NCI-H774 (cell line): ENCODE measurements at places on chromosomes 4 and X.

DNA sequence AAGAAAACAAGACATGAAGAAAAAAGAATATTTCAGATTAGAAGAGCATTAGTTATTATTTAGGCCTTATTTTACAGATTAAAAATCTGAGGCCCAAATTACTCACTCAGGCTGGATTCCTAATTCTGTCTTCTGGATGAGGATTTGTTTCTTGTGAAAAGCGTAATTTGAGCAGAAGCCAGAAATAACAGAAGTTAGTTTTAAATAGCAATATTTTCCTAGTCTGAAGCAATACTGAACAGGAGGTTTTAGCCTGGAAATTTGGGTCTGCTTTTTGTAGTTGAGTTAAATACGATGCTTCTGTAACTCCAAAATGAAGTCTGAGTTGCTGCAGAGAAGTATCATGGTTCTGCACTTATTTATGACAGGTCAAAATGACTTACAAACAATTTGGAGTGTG lies 124.9 kb downstream of the RTL3 start:
- DNase-seq = no peak

- DNase-seq = no peak
These were observed 77.3 kb upstream of the FGF13 start for GRCh38 chrX:138788771-138789170.

DNA sequence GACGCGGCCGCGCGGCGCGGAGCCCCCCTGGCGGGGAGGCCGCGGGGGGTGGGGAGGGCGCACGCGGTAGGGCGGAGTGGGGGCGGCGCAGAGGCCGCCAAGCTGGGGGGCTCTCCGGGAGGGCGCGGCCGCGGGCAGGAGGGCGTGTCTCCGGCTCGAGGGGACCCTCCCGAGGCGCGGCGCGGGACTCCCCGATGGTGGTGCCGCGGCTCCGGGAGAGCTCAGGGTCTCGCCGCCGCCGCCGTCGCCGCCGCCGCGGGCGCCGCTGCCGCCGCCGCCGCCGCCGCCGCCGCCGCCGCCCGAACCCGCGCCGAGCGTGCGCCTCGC lies 165 bp upstream of the PTCHD1 start:
- no peak for DNase-seq

DNA sequence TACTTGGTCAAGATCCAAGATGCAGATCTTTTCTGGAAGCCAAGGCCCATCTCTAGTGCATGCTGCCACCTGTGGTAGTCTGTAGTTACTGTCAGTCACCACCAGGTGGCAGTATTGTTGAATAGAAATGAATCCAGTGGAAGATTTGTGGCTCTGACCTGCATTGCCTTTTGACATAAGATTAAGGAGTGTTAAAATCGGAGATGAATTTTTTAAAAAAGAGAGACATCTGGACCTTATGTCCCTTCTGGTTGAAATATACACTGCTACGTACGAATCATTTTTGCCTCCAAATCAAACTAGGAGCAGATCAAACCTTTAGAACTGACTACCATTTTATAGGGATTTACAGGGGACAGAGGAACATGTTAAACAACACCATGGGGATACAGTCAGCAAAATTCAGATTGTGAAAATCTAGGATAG lies 46.9 kb upstream of the RHOH start:
- DNase-seq = peak; percentile 39

DNA sequence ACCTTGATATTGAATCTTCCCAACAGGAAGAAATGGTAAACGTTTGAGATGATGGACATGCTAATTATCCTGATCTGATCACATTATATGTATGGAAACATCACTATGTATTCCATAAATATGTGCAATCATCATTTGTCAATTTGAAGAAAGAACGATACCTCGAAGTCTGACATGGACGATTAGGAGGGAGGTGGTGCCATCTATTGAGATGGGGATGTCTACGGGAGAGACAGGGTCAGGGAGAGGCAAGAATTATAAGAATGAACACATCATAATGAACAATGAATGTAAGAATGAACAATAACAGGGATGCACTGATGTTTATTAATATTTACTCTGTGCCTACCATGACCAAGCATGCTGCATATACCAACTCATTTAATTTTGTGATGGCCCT lies 93.7 kb upstream of the SOD3 start:
- DNase-seq = no peak

DNA sequence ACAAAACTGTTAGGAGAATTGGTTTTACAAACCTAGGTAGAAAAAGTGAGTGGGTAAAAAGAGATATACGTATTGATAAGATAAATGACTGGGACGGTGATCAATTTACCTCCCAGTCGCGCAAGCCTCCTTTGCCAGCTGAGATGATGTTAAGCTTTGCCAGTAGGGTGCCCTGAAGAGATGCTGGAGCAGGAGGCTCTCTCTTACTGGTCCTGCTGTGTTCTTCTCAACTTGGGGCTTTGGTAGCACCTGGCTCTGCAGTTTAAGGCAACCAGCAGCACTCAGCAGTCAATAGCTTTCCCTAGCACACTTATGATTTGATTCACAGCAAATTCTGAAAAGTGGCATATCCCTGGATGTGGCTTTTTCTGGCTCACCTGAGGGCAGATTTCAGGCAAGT lies 1461.7 kb downstream of the ADGRL3 start:
- no peak for DNase-seq

- DNase-seq = no peak
These were observed 91.3 kb upstream of the KLHL13 start for GRCh38 chrX:118207831-118208453.

DNA sequence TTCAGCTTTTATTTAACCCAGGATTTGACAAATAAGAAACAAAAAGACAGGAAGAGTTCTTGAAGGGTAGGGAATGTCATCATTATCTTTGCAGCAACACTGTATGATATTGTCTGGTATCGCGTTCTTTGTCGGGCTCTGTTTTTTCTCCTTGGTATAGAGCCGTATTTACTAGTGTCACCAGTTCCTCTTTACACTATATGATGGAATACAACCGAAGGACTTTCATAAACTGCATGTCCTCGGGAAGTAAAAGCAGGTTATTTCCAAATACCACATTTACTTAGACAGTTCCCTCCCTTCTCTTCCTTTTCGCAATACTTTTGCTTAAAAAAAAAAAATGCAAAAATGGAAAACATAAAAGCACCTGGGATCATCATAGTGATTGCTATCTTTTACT lies 96.6 kb upstream of the IL13RA1 start:
- DNase-seq = no peak

DNA sequence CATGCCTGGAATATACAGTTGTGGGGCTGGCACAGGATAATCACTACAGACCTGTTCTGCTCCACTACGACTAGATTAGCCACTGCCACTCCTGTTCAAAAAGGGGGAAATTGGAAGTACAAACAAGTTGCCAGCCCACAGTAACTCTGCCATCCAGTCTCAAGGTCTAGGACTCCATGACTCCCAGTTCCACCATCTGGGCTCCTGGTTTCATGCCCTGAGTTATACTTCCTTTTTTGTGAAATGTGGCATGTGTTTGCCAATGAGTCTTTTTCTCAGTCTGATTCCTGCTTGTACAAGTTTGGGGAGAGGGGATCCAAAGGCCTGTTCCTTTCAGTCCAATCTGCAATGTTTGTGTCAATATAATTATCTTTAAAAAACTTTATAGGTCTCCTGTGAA lies 1.0 kb upstream of the BLOC1S4 start:
- no peak for DNase-seq

- DNase-seq = no peak
These were observed 41.8 kb downstream of the INTS12 start for GRCh38 chr4:105666693-105667092.

GRCh38 chrX:39331082-39331704 lies 529.9 kb downstream of the MID1IP1 start:
- DNase-seq = no peak

GRCh38 chrX:41133551-41133950 lies 48.3 kb downstream of the USP9X start:
- no peak for DNase-seq

DNA sequence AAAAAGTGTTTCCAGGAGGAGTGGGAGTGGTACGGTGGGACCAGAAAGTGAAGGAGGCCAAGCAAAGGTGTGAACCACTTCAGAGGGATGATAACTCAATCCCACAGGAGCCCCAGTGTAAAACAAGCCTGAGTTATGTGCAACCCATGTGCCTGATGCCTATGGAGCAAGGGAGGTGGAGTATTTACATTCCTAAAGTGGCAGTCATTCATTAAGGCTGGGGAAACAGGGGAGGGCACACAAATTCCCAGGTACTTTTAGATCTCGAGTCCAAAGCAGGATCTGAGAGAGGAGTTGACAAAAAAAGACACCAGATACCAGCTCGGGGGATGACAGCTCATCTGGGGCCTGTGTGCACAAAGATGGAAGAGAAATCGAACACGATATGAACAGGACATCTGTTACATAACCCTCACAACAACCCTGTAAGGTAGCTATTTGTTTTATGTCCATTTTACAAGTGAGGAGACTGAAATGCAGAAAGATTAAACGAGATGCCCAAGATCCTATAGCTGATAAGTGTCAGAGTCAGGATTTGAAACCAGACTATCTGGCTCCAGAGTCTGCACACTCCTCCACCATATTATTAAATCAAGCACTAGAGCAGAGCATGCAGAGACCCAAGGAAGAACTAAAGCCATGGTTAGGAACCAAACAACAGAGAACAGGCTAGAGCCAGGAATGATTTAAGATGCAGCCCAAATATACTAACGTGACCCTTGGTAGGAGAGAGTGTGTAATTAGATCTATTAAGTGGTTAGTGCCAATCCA lies 91.9 kb upstream of the MAPK10 start:
- no peak for DNase-seq

- DNase-seq = no peak
These were observed 12.1 kb upstream of the TLR8 start for GRCh38 chrX:12894074-12895030.

GRCh38 chrX:75883446-75883845 lies 98.4 kb upstream of the MAGEE2 start:
- DNase-seq = no peak

- DNase-seq = no peak
These were observed 882.6 kb upstream of the GRIA3 start for GRCh38 chrX:122301491-122301890.

DNA sequence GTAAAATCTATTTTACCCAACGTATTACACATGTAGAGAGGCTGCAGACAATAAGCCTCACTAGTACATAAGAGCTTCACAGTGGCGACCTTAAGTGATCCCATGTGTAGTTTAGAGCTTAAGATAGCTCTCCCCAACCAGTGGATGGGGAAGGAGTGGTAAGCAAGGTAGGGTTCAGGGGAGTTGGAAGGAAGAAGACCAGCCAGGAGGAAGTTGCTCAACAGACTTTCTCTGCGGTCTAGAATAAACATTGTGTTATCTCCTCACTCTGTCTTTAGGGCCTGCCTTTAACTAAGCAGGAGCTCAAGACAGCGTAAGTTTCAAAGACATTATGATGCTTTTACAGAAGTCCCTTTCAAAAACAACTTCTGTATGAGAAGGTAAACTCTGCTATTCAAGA lies 16.8 kb downstream of the MEPE start:
- no peak for DNase-seq

GRCh38 chr4:26369581-26369980 lies 48.8 kb downstream of the RBPJ start:
- DNase-seq = no peak

- no peak for DNase-seq
These were observed 84.7 kb downstream of the SCD5 start for GRCh38 chr4:82713856-82714255.

DNA sequence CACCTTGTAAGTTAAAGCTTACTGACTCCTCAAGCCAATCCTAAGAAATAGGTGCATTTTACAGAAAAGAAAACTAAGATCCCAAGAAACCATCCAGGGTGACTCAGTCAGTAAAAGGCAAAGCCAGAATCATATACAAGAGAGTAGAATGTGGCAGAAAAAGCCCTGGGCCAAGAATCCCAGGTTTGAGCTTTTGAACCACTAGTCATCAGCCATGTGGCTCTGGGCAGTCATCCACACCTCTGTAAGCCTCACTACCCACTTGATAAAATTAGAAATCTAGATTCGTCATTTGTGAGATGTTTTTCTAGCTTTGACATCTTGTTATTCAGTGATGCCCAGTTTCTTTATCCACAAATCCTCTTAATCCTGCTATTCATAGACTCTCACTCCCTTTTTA lies 122.2 kb upstream of the PDE5A start:
- no peak for DNase-seq

DNA sequence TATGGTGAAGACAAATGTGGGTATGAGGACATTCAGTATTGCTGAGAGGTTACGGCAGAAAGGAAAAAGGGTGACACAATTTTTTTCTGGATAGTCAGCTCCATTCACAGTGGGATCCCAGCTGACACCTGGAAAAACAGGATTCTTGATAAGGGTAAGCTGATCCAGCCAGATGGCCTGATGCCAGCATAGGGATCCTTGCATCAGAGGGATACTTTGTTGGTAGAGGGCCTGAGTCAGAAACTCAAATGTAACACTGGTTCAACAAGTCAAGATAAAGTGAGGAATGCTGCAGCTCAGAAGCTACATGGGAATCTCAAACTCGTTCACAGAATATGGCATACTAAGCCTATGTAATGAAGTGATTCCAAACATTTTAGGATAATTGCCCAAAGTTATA lies 726.7 kb downstream of the C4orf33 start:
- DNase-seq = no peak

GRCh38 chrX:19563327-19563726 lies 48.0 kb upstream of the MAP3K15 start:
- DNase-seq = no peak

DNA sequence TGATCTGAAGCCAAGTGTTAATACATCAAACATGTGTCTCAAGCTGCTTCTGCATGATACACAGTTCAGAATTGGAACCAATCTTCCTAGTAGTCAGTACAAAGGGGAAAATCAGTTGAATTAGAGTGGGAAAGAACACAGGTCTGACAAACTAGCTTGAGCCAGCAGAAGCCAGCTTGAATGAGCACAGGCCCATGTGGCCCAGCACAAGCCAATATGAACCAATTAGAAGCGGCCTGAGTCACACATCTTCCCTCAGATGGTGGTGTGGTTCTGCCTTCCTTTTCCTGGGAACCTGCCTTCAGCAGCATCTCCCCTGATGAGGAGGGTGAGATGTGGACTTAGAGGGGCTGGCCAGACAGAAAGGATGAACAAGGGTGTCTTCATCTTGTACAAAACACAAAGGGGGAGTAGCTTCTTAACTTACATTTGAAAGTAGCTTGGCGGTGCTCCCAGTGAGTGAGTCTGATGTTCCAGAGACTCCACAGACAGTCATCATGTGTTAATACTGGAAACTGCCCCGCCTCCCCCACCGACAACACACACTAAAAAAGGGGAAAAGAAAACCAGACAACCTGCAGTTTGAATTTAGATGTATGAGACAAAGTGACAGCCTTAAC lies 72.0 kb downstream of the FRMPD4 start:
- no peak for DNase-seq

GRCh38 chr4:147019091-147019490 lies 73.4 kb upstream of the TTC29 start:
- no peak for DNase-seq

GRCh38 chr4:145044341-145044740 lies 53.7 kb downstream of the ANAPC10 start:
- DNase-seq = no peak

DNA sequence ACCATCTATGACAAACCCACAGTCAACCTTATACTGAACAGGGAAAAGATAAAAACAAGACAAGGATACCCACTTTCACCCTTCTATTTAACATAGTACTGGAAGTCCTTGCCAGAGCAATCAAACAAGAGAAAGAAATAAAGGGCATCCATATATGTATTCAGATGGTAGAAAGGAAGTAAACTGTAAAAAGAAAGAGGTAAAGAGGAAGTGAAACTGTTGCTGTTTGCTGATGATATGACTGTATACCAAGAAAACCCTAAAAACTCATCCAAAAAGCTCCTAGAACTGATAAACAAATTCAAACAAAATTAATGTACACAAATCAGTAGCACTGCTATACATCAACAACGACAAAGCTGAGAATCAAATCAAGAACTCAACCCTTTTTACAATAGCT lies 538.7 kb upstream of the PABPC4L start:
- DNase-seq = no peak

GRCh38 chr4:17013382-17014006 lies 115.0 kb upstream of the LDB2 start:
- DNase-seq = no peak
